ENCODE measurements at places on chromosomes 6 and 20. TPM values are rescaled to one million over a fixed set of nuclear protein-coding genes. Genes with fewer than 3 reads are reported as not detected.

The MRPS26 gene
- 143 TPM for total RNA-seq

DNA sequence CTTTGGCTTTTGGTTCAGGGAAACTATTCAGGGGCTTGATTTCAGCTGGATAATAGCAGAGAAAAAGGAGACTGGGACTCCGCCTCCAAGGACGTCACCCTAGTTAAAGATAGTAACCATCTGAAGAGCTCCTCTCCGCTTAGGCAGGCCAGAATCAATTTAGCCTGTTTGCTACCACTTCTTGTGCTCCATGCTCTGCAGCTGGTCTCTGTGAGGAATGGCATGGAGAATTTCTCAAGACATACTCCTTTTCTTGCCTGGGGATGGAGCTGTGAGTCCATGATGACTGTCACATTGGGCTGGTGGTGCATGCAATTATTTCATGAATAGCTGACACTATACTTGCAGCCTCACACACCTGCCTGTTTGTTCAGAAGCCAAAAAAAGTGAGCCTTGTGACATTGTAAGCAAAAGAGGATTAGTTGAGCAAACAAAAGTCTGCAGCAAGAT, 61.4 kb downstream of the TXLNB start:
- no peaks in the 10 kb centered on the region for H3K27me3 ChIP-seq
- H3K36me3 ChIP-seq: no peaks in the 10 kb centered on the region
- H3K4me1 ChIP-seq: peaks cover 2% of the 10 kb centered on the region
- no peak overlapping the region for H3K4me3 ChIP-seq
- DNase-seq: no peak
- H3K27ac ChIP-seq: no peak overlapping the region

The HLA-DRA gene
- 20.8 TPM for total RNA-seq

The PEX7 gene
- 4.2 TPM for total RNA-seq

DNA sequence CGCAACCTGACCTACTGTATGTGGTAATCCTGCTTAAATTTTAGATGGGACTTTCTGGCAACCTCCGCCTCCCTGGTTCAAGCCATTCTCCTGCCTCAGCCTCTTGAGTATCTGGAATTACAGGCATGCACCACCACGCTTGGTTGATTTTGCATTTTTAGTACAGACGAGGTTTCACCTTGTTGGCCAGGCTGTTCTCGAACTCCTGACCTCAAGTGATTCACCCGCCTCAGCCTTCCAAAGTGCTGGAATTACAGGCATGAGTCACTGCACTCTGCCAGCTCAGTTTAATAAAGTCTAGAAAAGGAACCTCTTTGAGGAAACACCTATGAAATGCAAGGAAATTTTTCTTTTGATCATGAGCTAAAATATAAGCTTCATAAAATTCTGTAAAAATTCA, 9.0 kb upstream of the PLCB4 start:
- no peaks in the 10 kb centered on the region for H3K36me3 ChIP-seq
- no peak for DNase-seq
- no peak overlapping the region for H3K4me3 ChIP-seq
- H3K27ac ChIP-seq: no peak overlapping the region
- H3K27me3 ChIP-seq: no peaks in the 10 kb centered on the region

The RRP36 gene
- total RNA-seq: 71.4 TPM

The SENP6 gene
- total RNA-seq: 81.7 TPM

- H3K4me3 ChIP-seq: no peak overlapping the region
- no peaks in the 10 kb centered on the region for H3K36me3 ChIP-seq
- H3K27ac ChIP-seq: no peak overlapping the region
- peaks cover 11% of the 10 kb centered on the region for H3K4me1 ChIP-seq
- peaks cover under 1% of the 10 kb centered on the region for H3K27me3 ChIP-seq
Measured at GRCh38 chr20:49727894-49728885, 14.5 kb upstream of the B4GALT5 start.

GRCh38 chr6:11189865-11190624, 42.4 kb downstream of the NEDD9 start:
- peaks cover 93% of the 10 kb centered on the region for H3K36me3 ChIP-seq
- no peaks in the 10 kb centered on the region for H3K4me1 ChIP-seq
- no peak overlapping the region for H3K27ac ChIP-seq
- no peaks in the 10 kb centered on the region for H3K27me3 ChIP-seq
- DNase-seq: no peak

DNA sequence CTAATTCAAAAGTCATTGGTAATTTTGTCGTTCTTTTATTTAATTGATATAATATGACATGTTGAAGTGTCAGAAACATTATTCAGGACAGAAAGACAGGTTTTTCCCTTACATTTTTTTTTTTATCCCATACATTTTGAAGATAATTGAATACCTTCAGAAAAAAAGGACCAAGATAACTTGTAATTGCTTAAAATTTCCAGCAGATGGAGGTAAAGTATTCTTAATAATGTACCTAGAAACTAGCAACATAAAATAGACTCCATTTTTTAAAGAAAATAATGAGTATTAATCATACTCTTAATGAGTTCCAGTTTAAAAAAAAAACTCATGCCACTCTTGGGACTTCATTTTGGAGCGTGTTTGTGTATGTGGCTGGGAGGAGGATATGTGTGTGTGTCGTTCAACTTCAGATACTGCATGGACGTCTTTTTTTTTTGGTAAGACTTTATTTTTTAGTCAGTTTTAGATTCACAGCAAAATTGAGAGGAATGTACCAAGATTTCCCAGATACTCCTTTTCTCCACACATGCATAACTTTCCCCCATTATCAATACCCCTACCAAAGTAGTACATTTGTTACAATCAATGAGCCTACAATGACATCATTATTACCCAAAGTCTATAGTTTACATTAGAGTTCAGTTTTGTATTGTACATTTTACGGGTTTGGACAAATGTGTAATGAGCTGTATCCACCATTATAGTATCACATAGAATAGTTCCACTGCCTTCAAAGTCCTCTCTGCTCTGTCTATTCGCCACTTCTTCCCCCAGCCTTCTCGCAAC, 79.4 kb downstream of the ROS1 start:
- H3K4me3 ChIP-seq: no peak overlapping the region
- no peak for DNase-seq
- H3K4me1 ChIP-seq: no peaks in the 10 kb centered on the region
- no peaks in the 10 kb centered on the region for H3K36me3 ChIP-seq

The RIN2 gene
- not detected for total RNA-seq

DNA sequence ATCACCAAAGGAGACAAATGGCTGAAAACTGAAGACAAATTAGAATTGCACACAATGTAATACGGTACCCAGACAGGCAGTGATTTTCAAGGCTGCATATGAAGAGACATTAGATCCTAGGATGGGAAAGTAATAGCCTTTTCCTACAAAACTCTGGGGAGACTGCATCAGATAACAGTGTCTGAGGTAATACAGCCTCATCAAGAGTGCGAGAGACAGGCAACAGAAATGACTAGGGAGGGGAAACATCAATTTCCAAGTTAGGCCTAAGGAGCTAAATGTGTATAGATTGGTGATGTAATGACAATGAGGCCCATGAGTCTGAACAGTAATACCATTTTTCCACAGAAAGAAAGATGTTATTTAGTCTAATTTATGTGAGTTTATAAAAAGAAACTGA, 200.3 kb downstream of the HTR1B start:
- no peak for DNase-seq
- no peaks in the 10 kb centered on the region for H3K27me3 ChIP-seq
- H3K4me1 ChIP-seq: no peaks in the 10 kb centered on the region

GRCh38 chr6:164331026-164331425, 916.5 kb downstream of the QKI start:
- H3K4me1 ChIP-seq: no peaks in the 10 kb centered on the region
- no peaks in the 10 kb centered on the region for H3K36me3 ChIP-seq

- DNase-seq: no peak
- H3K36me3 ChIP-seq: peaks cover 42% of the 10 kb centered on the region
- peak overlapping the region; percentile 89 for H3K27ac ChIP-seq
- peaks cover 62% of the 10 kb centered on the region for H3K4me1 ChIP-seq
- no peak overlapping the region for H3K4me3 ChIP-seq
- H3K27me3 ChIP-seq: no peaks in the 10 kb centered on the region
Measured at GRCh38 chr20:20413810-20414281, 45.9 kb downstream of the INSM1 start.

- H3K36me3 ChIP-seq: peaks cover 4% of the 10 kb centered on the region
- H3K27me3 ChIP-seq: no peaks in the 10 kb centered on the region
- H3K4me3 ChIP-seq: no peak overlapping the region
- no peak for DNase-seq
Measured at GRCh38 chr6:328136-328670, 35.9 kb downstream of the DUSP22 start.

The SIGLEC1 gene
- total RNA-seq: not detected

DNA sequence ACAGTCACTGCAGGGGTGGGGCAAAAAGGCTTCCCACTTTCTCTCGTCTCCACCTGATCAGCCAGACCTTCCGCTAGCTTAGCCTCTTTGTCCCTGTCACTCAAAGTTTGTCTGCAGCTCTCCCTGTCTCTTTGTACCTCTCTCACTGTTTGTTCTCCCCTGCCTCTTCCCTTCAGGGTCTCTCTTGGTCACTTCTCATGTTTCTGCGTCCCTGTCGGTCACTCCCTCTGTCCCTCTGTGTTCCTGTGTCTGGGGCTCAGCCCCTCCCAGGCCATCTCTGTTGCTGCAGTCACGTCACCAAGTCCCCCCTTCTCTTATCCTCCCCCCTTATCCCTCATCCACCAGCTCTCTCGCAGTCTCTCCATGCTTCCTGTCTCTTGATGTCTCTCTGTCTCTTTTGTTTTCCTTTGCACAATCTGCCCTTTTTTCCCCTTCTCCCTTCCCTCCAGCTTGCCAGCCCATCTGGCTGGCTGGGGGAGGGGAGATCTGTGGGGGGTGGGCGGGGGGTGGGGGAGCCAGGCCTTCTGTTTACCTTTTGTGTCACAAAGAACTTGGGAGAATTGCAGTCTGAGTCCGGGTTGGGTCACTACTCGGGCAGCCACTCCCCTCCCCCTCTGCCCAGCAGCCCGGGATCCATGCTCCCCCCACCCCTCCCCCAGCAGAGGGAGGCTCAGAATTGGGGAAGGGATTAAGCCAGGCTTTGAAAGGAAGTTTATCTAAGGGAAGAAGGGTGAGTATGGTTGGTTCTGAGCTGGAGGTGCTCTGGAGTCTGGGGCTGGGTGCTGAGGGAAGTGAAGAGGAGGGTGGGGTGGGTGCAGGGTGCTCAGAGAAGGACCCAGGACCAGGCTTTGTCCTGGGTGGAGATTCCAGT, 32.3 kb downstream of the FOXP4 start:
- H3K4me1 ChIP-seq: no peaks in the 10 kb centered on the region
- no peak for DNase-seq
- no peak overlapping the region for H3K4me3 ChIP-seq
- no peaks in the 10 kb centered on the region for H3K36me3 ChIP-seq
- no peak overlapping the region for H3K27ac ChIP-seq

- no peak for DNase-seq
- no peaks in the 10 kb centered on the region for H3K27me3 ChIP-seq
- H3K27ac ChIP-seq: no peak overlapping the region
- H3K4me3 ChIP-seq: no peak overlapping the region
- H3K36me3 ChIP-seq: no peaks in the 10 kb centered on the region
Measured at GRCh38 chr6:58073263-58073662, 755.8 kb downstream of the PRIM2 start.

The TXLNB gene
- total RNA-seq: 0.05 TPM

GRCh38 chr6:124885171-124885570, 77.1 kb upstream of the RNF217 start:
- H3K36me3 ChIP-seq: no peaks in the 10 kb centered on the region
- peaks cover 5% of the 10 kb centered on the region for H3K27me3 ChIP-seq
- H3K27ac ChIP-seq: no peak overlapping the region
- peaks cover 13% of the 10 kb centered on the region for H3K4me1 ChIP-seq

- no peak for DNase-seq
- H3K4me3 ChIP-seq: no peak overlapping the region
Measured at GRCh38 chr6:39948199-39948791, 14.0 kb upstream of the MOCS1 start.

The MTHFD1L gene
- total RNA-seq: 92.2 TPM

DNA sequence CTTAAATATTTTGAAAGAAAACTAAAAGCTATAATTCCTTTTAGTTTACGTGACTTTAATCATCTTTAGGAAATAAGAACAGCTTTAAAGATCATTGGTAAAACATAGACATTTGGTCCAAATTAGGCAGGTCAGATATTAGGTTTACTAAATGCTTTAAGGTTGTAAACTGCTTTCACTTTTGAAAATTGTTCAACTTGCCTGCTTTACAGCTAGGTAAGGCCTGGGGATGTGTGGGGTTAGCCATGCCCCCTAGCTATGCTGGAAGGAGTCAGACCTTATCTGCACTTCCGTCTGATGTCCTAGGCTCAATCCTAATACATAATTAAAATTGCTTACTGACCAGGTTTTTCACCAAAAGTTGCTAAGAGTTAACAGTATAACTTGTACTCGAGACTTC, 30.5 kb upstream of the TPD52L1 start:
- no peak overlapping the region for H3K27ac ChIP-seq
- H3K4me3 ChIP-seq: no peak overlapping the region
- H3K4me1 ChIP-seq: no peaks in the 10 kb centered on the region
- no peaks in the 10 kb centered on the region for H3K36me3 ChIP-seq

- no peak overlapping the region for H3K4me3 ChIP-seq
- H3K27ac ChIP-seq: peak overlapping the region; percentile 4
- H3K27me3 ChIP-seq: peaks cover 65% of the 10 kb centered on the region
- no peak for DNase-seq
- peaks cover 37% of the 10 kb centered on the region for H3K4me1 ChIP-seq
Measured at GRCh38 chr6:108921547-108922361, 73.5 kb downstream of the ARMC2 start.

GRCh38 chr6:125678601-125679000, 70.8 kb upstream of the HEY2 start:
- H3K36me3 ChIP-seq: no peaks in the 10 kb centered on the region
- no peak overlapping the region for H3K27ac ChIP-seq
- peaks cover 14% of the 10 kb centered on the region for H3K27me3 ChIP-seq
- no peak for DNase-seq
- no peaks in the 10 kb centered on the region for H3K4me1 ChIP-seq
- no peak overlapping the region for H3K4me3 ChIP-seq

DNA sequence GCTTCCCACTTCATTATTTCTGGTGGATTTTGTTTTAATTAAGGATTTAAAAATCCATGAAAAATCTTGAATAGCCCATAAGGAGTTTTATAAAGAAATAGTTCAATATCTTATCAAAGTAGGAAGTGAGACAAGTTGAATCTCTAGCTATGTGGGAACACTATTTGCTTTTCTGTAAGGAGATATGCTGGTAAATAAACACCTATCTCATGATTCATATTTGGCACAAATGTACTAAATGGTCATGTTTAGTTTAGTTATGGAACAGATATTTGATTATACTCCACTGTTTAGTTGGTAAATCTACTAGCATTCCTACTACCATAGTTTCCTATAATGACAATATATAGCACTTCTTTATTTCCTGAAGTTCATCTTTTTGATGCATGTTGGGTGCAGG, 239.9 kb upstream of the CEP162 start:
- no peak for DNase-seq
- no peak overlapping the region for H3K4me3 ChIP-seq
- H3K36me3 ChIP-seq: no peaks in the 10 kb centered on the region
- no peaks in the 10 kb centered on the region for H3K4me1 ChIP-seq
- H3K27me3 ChIP-seq: no peaks in the 10 kb centered on the region

The RSPO3 gene
- not detected for total RNA-seq

DNA sequence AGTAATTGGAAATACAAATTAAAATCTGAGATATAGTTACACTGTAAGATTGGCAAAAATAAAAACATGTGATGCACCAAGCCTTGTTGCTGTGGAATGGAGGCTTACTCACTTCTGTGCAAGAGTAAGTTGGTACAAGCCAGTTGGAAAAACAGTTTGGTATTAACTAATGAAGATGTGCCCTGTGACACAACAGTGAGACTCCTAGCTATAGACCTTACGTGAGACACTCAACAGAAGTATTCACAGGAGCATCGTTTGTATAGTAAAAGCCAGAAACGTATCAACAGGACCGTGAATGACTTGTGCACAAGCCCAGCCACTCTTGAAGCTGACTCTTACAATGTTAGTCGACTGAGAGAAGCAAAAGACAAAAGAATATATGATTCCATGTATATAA, 14.6 kb downstream of the NAA20 start:
- no peaks in the 10 kb centered on the region for H3K27me3 ChIP-seq
- peaks cover 64% of the 10 kb centered on the region for H3K36me3 ChIP-seq
- no peak for DNase-seq
- no peaks in the 10 kb centered on the region for H3K4me1 ChIP-seq
